Activated CD4-positive, alpha-beta T cell treated with anti-CD3 and anti-CD28 coated beads, Interleukin-2, amount 50 U/mL, for 48 hours (primary cell): ENCODE measurements at places on chromosomes 11 and 22.

GRCh38 chr11:84965484-84965883, 661.7 kb downstream of the DLG2 start:
- no peak for DNase-seq

GRCh38 chr22:35514366-35514765, 26.3 kb upstream of the RASD2 start:
- no peak for DNase-seq

DNA sequence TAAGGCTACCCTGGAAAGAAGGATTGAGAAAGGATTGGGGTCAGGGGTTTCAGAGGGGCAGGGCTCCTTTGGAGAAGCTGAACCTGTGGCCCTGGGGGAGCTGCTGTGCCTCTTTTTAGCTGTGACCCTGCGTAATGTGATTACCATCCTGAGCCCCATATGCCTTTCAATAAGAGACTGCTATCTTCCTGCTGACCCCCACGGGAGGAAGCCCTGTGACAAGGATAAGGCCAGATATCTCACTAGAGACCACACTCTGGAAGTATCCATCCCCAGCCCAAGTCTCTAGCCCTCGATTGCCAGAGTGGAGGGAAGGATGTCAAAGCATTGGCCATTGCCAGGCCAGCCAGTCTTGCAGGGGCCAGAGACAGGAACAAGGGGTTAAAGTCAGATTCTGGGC, 4.8 kb upstream of the SLC39A13 start:
- DNase-seq = no peak

DNA sequence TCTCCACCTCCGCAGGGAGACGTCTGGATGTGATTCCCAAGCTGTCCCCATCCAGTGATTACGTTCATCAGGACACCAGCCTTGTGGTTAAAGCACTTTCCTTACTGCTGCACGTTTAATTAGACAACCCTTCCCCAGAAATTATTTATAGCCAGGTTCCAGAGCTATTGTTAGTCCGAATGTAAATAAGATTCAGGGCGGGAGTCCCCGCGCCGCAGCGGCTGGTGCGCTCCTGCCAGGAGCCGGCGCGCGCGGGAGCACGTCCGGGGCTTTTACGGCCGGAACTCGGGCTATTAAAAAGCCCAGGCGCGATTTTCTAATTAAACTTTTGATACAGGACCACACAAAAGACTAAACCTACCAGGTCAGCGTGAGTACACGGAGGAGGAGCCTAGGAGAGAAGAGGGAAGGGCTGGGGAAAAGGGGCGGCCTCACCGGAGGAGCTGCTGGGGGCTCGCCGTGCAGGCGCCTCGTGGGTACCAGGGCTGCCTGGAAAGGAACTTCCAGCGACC, 538.3 kb downstream of the OPCML start:
- no peak for DNase-seq

- no peak for DNase-seq
Measured at GRCh38 chr22:35950262-35950661, 78.4 kb downstream of the RBFOX2 start.

- DNase-seq = no peak
Measured at GRCh38 chr11:70127653-70128434, 49.7 kb downstream of the ANO1 start.

- DNase-seq = no peak
Measured at GRCh38 chr11:130834886-130835285, 81.4 kb downstream of the SNX19 start.

GRCh38 chr22:20430720-20431510, 6.7 kb downstream of the SCARF2 start:
- DNase-seq = peak; percentile 65

DNA sequence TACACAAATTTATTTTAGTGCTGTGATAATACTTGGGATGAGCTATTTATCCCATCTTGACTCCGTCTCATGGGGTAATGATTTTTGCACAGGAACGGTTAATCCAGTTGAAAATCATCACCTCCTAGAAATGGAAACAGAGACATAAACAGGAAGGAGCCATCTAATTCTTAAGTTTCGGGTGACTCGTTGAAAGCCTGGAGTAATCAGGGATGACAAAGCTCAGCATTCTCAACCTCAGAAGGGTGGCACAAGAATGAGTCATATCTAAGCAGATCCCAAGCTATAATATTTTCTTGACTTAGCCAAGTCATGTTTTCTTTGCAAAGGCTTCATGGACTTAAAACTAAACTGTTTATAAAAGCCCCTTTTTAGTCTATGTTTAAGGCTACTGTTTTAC, 280.8 kb upstream of the CCDC90B start:
- no peak for DNase-seq

DNA sequence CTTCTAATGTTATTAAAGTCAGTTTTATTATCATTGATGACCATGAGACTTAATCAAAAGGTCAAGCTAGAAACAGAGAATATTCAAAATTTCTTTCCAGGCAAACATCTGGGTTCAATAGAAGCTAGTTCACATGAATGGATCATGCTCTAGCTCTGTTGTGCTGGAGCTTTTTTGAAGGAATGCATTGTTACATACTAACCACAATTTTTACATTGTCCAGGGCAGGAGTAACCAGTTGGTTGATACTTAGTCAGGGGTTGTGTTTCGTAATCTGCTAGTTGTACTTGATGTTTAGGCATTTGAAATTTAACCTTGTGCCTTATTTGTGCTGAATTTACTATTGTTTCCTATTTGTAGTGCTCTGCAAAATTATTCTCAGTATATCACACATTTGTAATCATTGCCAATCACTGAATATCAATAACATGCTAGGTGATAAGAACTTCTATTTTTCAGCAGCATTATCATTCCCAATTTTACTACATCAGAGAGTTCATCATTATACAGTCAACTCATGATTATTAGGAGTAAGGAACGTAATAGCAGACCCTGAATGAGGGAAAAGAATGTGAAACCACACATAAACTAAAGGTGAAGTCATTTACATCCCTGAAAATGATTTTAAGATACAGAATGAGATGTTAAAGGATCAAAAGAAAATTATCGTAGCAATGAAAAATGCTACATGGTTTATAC, 23.2 kb downstream of the NF2 start:
- no peak for DNase-seq

- DNase-seq = no peak
Measured at GRCh38 chr22:49473286-49473685, 354.4 kb downstream of the BRD1 start.

DNA sequence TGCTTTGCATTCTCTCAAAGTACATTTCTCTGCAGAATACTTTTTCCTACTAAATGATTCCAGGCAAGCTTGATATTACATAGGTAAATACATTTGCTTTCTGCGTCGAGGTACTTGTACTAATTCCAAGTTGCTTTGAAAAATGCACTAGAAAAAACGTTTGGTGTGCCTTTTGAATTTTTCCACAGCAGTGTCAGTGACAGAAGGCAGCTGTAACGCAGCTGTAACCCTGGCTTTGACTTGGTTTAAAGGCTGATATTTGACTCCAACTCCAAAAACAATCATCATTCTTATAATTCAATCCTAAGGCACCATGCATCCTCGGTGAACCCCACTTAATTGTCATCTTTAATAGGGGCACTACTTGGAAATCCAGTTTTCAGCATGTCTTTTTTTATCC, 125.0 kb downstream of the MAML2 start:
- DNase-seq = no peak

- no peak for DNase-seq
Measured at GRCh38 chr22:48335442-48336139, 1492.1 kb downstream of the BRD1 start.

GRCh38 chr11:130623670-130624668, 175.5 kb downstream of the ADAMTS15 start:
- no peak for DNase-seq

DNA sequence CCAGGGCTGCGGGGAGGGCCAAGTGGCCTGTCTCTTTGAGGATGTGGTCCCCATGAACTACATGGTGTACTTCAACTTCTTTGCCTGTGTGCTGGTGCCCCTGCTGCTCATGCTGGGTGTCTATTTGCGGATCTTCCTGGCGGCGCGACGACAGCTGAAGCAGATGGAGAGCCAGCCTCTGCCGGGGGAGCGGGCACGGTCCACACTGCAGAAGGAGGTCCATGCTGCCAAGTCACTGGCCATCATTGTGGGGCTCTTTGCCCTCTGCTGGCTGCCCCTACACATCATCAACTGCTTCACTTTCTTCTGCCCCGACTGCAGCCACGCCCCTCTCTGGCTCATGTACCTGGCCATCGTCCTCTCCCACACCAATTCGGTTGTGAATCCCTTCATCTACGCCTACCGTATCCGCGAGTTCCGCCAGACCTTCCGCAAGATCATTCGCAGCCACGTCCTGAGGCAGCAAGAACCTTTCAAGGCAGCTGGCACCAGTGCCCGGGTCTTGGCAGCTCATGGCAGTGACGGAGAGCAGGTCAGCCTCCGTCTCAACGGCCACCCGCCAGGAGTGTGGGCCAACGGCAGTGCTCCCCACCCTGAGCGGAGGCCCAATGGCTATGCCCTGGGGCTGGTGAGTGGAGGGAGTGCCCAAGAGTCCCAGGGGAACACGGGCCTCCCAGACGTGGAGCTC, 13.5 kb downstream of the ADORA2A start:
- DNase-seq = no peak

GRCh38 chr11:87966216-87966615, 209.0 kb downstream of the RAB38 start:
- no peak for DNase-seq

GRCh38 chr11:101436511-101437142, 147.2 kb downstream of the TRPC6 start:
- DNase-seq = peak; percentile 5

- no peak for DNase-seq
Measured at GRCh38 chr11:75051043-75051442, 45.6 kb downstream of the OR2AT4 start.

- no peak for DNase-seq
Measured at GRCh38 chr22:41969110-41969646, at the start of gene SEPTIN3. TSS of gene SEPTIN3 (plus strand) at chr22:41969443. CDS start at chr22:41971493, 2,050 bp downstream.

DNA sequence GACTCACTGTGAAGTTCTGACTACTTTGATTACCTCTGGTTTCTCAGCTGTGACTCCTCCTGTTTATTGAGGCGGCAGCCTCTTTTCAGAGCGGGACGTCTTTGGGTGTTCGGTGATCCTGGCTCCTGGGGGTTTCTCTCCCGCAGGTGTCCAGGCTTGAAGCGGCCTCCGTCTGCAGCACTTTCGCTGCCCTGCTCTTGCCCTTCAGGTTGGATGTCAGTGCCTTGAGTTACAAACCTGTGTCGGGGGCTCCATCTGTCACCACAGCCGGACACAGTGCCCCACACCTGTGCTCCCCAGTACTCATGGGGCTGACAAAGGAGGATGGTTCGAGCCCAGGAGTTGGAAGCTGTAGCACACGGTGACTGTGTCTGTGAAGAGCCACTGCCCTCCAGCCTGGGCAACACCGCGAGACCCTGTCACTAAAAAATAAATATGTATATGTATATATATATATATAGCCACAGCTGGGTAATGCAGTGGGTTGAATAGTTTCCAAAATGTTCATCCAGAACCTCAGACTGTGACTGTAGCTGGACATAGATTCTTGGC, 104.1 kb downstream of the BRD1 start:
- no peak for DNase-seq

GRCh38 chr22:28297504-28297903, 378.4 kb upstream of the PITPNB start:
- no peak for DNase-seq

- no peak for DNase-seq
Measured at GRCh38 chr22:50672471-50673230, at the start of gene SHANK3. TSS of gene SHANK3 (plus strand) at chr22:50672823.

- DNase-seq = no peak
Measured at GRCh38 chr11:22930816-22931594, 70.7 kb upstream of the CCDC179 start.

DNA sequence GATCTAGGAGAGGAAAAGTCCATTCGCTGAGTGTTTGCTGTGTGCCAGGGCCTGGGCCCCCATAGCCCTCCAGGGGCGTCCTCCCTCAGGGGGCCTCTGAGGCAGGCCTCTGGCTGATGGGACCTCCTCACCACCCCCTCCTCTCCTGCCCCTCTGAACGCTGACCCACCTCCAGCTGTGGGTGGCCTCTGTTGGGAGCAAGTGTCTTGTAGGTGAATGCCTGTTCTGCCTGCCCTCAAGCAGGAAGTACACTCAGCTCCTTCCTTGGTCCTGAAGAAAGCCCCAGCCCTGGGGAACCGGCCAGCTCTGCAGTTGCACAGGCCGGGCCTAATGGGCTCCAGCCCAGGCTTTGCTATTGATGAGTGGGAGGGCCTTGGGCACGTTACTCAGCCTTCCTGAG, 3.5 kb downstream of the MYO7A start:
- DNase-seq = no peak

- DNase-seq = no peak
Measured at GRCh38 chr11:110038201-110038600, 55.0 kb upstream of the ZC3H12C start.

DNA sequence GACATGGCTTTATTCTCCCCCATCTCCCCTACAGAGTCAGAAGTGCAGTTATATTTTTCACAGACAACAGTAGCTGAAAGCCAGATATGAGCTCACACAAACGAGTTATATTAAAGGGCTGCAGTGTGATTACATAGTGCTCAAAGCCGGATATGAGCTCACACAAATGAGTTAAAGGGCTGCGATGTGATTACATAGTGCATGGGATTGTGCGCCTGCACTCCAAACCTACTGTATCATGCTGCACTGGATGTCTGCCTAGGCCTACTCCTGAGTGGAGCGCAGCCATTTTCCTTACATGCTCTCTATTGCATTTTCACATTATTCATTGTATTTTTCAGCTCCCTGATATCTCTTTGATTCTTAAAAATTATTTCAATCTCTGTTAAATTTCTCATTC, 414.6 kb upstream of the LARGE1 start:
- no peak for DNase-seq

DNA sequence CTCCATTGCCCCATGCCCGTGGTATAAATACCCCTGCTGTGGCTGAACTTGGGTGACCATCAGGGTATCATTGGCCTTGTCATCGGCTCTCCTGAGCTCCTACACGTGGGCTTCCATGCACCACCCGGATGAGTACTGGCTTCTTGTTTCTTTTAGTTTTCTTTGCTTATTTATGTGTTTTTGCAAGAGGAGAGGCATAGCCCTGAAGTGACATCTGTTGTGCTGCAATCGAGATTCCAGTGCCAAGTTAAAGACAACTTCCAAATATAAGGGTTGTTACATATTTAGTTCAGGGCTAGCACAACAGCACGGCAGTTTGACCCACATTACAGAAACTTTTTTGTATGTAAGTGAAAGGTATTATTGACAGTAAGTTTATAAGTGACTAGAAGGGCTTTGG, 1087.1 kb downstream of the TBC1D22A start:
- no peak for DNase-seq
